ENCODE measurements at places on chromosomes 5 and 9. TPM values are rescaled to one million over a fixed set of nuclear protein-coding genes. Genes with fewer than 3 reads are reported as not detected.

DNA sequence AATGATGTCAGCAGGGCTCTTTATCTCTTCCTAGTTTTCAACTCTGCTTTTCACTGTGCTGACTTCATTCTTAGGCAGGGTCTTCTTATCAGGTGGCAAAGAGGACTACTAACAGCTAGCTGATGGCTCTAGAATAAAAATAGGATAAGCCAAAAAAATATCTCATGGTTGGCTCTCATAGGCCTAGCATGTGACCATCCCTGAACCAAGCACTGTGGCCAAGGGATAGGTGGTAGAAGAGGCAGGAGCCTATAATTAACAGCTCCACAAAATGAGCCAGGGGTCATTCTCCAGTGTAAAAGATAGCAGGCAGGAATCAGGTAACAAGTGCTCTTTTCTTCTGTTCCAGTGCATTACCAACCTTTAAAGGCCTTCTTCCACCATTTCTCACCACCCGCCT is 21.1 kb downstream of the ANKDD1B start:
- H3K27me3 ChIP-seq, result no peaks in the 10 kb centered on the region
- peaks cover 4% of the 10 kb centered on the region for H3K4me1 ChIP-seq
- H3K27ac ChIP-seq, result no peak overlapping the region
- no peak for DNase-seq
- no peaks in the 10 kb centered on the region for H3K36me3 ChIP-seq
- no peak overlapping the region for H3K4me3 ChIP-seq

- no peaks in the 10 kb centered on the region for H3K36me3 ChIP-seq
- H3K4me1 ChIP-seq, result no peaks in the 10 kb centered on the region
- no peaks in the 10 kb centered on the region for H3K27me3 ChIP-seq
- H3K4me3 ChIP-seq, result no peak overlapping the region
- H3K27ac ChIP-seq, result no peak overlapping the region
- no peak for DNase-seq
Measured at GRCh38 chr5:111606194-111606593, 93.9 kb upstream of the STARD4 start.

- H3K4me3 ChIP-seq, result no peak overlapping the region
- peaks cover 4% of the 10 kb centered on the region for H3K4me1 ChIP-seq
- no peak for DNase-seq
Measured at GRCh38 chr5:7186818-7187217, 209.1 kb upstream of the ADCY2 start.

DNA sequence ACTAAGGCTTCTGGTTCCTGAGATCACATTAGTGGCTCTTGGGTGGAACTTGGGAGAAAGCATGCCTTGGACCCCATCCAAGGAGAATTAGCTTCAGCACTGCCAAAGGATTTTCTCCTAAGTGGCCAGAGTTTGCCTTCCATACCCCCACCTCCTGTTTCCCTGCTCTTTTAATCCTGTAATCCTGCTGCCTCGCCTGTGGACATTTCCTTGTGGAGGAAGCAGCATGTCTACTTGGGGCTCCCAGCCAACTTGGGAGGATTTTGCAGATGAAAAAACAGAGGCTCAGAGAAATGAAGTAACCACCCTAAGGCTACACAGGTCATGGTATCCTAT is 1.6 kb downstream of the ARSI start:
- H3K27ac ChIP-seq, result no peak overlapping the region
- peaks cover 21% of the 10 kb centered on the region for H3K4me1 ChIP-seq
- peak overlapping the region; percentile 71 for H3K4me3 ChIP-seq
- H3K27me3 ChIP-seq, result peaks cover 45% of the 10 kb centered on the region
- no peaks in the 10 kb centered on the region for H3K36me3 ChIP-seq

GRCh38 chr5:10935536-10935935 is 174.5 kb upstream of the DAP start:
- H3K27ac ChIP-seq, result no peak overlapping the region
- no peaks in the 10 kb centered on the region for H3K4me1 ChIP-seq
- H3K27me3 ChIP-seq, result no peaks in the 10 kb centered on the region
- DNase-seq, result no peak
- no peaks in the 10 kb centered on the region for H3K36me3 ChIP-seq

GRCh38 chr5:62621280-62621679 is 42.7 kb downstream of the LRRC70 start:
- no peaks in the 10 kb centered on the region for H3K27me3 ChIP-seq
- no peaks in the 10 kb centered on the region for H3K4me1 ChIP-seq
- H3K4me3 ChIP-seq, result no peak overlapping the region

DNA sequence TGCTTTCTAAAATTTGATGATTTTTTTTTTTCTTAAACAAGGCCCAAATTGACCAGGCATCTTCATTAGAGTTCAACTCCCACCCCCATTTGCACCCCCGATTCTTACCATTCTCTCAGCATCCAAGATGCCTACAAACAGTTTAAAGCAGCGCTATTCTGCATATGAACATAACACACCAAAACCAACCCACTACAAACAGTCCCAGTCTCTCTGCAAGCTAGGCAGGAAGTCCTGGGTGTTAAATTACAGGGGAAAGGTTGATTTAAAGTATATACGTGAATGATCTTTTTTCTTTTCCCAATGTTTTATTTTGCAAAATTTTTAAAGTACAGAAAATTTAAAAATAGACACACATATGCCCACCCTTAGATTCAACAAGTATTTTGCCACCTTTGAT is 127.0 kb downstream of the ADAMTS12 start:
- no peak overlapping the region for H3K4me3 ChIP-seq
- H3K36me3 ChIP-seq, result no peaks in the 10 kb centered on the region
- DNase-seq, result no peak
- peaks cover 4% of the 10 kb centered on the region for H3K4me1 ChIP-seq

DNA sequence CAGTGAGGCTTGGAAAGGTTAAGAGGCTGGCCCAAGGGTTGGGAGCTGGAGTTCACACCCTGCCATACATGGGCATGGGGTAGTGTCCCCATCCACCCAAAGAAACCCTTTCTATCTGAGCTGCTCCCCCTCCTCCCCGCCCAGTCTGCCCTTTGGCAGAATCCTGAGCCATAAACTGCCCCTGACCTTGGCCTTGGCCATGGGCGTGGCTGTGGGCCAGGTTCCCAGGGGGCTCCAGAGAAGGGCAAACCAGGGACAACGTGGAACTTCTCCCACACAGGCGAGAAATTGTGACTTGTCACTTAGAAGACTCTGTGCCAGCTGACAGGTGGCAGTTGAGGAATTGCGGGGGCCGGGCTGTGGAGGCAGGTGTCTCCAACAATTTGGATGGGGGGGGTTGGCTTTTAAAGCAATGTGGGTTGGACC is 4.8 kb downstream of the FAM78A start:
- H3K27me3 ChIP-seq, result peaks cover 12% of the 10 kb centered on the region
- no peaks in the 10 kb centered on the region for H3K36me3 ChIP-seq
- no peak overlapping the region for H3K27ac ChIP-seq

DNA sequence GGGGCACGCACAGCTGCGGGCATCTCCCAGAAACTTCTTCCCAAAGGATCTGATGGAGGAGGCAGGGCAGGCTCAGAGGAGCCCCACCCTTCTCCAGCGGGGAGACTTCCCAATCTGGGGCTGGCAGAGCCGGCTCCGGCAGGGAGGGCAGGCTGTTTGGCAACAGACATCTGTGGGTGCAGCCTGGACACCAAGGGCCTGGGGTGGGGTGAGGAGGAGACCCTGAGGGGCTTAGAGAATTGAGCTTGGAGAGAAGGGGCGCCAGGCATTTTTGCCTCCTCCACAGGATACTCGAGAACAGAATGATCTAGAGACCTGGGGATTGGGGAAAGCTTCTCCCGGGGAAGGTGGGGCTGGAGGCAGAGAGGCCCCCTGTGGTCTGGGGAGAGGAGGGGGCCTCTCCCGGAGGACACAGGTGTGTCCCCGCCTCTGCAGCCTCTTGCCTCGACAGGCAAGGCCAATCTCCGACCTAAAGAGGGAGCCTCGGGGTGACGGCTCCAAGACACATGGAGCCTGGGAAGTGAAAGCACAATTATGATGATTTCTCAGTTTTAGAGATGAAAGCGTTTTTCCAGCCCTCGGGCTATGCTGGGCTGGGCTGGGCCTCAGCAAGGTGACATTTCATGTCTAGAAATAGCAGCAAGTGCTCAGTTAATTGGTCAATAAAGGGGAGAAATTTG is 8.4 kb downstream of the LHX3 start:
- no peaks in the 10 kb centered on the region for H3K36me3 ChIP-seq
- no peak overlapping the region for H3K4me3 ChIP-seq
- H3K4me1 ChIP-seq, result no peaks in the 10 kb centered on the region
- DNase-seq, result peak; percentile 64

- no peaks in the 10 kb centered on the region for H3K4me1 ChIP-seq
- H3K36me3 ChIP-seq, result no peaks in the 10 kb centered on the region
- H3K27me3 ChIP-seq, result no peaks in the 10 kb centered on the region
- no peak overlapping the region for H3K4me3 ChIP-seq
- no peak for DNase-seq
- no peak overlapping the region for H3K27ac ChIP-seq
Measured at GRCh38 chr9:97176206-97176605, 131.3 kb upstream of the CCDC180 start.

DNA sequence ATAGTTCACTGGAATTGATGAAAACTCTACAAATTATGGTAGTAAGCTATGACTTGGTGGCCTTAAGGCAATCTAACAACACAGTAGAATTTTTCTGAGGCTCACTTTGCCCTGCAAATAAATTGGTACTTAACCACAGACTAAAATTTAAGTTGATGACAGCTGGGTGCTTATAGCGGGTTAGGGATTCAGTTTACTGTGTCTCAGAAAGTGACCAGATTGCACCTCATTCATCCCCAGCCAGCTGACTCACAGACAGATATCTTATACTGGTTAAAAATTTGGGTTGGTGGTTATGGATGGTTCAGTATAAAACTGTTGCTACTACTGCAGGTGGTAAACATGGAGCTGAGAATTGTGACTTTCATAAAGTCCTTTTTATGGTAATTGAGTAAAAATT is 2.8 kb downstream of the CKS2 start:
- peaks cover 7% of the 10 kb centered on the region for H3K4me1 ChIP-seq
- H3K4me3 ChIP-seq, result peak overlapping the region; percentile 96
- no peaks in the 10 kb centered on the region for H3K27me3 ChIP-seq
- H3K27ac ChIP-seq, result no peak overlapping the region
- DNase-seq, result no peak

DNA sequence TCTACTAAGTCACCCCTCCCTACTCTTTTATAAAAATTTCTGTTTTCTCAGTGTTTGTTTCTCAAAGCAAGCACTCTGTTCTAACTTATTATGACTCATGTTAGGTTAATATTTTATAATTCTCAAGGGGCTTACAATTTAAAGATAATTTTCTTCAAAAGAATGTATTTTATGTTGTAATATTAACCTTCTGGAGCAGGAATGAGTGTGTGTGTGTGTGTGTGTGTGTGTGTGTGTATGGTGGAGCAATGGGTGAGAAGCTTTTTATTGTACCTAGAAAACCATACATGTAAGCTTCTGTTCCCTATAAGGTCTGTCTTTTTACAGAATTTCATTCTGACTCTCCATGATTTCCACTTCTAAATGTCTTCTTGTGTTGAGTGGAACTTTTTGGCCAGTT is 63.0 kb downstream of the PBX3 start:
- H3K4me3 ChIP-seq, result no peak overlapping the region
- no peaks in the 10 kb centered on the region for H3K36me3 ChIP-seq
- H3K27me3 ChIP-seq, result no peaks in the 10 kb centered on the region
- H3K27ac ChIP-seq, result no peak overlapping the region

GRCh38 chr9:136312436-136312835 is 8.5 kb upstream of the CCDC187 start:
- no peak overlapping the region for H3K27ac ChIP-seq
- no peaks in the 10 kb centered on the region for H3K27me3 ChIP-seq
- H3K4me1 ChIP-seq, result no peaks in the 10 kb centered on the region
- no peak overlapping the region for H3K4me3 ChIP-seq

- DNase-seq, result no peak
- no peaks in the 10 kb centered on the region for H3K36me3 ChIP-seq
- H3K4me3 ChIP-seq, result no peak overlapping the region
- H3K4me1 ChIP-seq, result no peaks in the 10 kb centered on the region
- H3K27ac ChIP-seq, result no peak overlapping the region
Measured at GRCh38 chr9:22033012-22033630, 24.0 kb upstream of the CDKN2B start.

- H3K27me3 ChIP-seq, result no peaks in the 10 kb centered on the region
- H3K36me3 ChIP-seq, result no peaks in the 10 kb centered on the region
- H3K4me1 ChIP-seq, result no peaks in the 10 kb centered on the region
Measured at GRCh38 chr9:75642522-75642921, 248.0 kb upstream of the PCSK5 start.

DNA sequence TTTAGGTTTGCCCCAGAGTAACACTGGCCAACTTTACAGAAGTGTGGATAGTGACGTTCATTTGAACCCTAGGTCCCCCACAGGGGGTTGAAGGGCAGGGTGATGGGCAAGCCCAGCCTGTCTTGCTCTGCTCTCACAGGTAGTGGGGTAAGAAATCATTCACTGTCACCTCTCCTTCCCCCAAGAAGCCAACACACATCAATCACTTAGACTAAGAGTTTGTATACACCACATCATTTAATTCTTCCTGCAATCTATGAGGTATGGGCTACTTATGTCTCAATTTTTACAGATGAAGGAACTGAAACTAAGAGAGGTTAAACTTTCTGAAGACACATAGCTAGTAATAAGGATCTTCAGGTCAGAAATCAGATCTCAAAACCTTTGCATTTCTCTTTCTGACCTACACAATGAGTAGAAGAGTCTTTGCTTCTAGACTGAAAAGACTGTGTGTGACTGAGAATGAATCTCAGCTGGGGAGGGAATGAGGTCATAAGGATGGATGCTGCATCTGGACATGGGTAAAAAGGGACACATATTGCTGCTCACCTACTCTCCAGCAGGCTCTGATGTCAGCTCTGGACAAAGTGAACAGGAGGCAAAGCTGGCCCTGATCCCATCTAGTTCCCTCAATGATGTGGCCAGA is 81.0 kb upstream of the EQTN start:
- no peaks in the 10 kb centered on the region for H3K27me3 ChIP-seq
- H3K27ac ChIP-seq, result no peak overlapping the region
- no peak overlapping the region for H3K4me3 ChIP-seq
- peaks cover 6% of the 10 kb centered on the region for H3K4me1 ChIP-seq

DNA sequence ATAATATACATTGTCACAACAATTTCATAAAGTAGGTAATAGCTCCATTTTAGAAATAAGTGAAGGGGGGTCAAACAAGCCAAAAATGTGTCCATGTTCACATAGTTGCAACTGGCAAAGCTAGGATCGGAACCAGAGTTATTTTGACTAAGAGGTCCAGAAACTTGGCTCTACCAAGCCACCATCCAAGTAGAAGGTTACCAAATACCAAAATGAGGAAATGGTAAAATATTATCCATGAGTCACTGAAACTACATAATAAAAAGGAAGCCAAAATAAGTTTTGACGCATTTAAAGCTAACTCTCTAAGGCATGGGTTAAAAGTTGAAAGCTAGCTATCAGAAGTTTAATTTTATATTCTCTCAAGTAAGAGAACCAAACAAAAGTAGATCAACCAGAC is 886.9 kb upstream of the DMAC1 start:
- H3K4me1 ChIP-seq, result no peaks in the 10 kb centered on the region
- H3K36me3 ChIP-seq, result no peaks in the 10 kb centered on the region
- no peak overlapping the region for H3K4me3 ChIP-seq
- H3K27me3 ChIP-seq, result no peaks in the 10 kb centered on the region

Gene GPX8
- 47.9 TPM for total RNA-seq

Gene PCDHGB6
- 8.3 TPM for total RNA-seq

Gene PCDHGA6
- total RNA-seq, result 0.50 TPM

Gene TMEM174
- total RNA-seq, result not detected

Gene PTGS1
- 1.1 TPM for total RNA-seq

Gene HAVCR2
- total RNA-seq, result 0.92 TPM

Gene ARL14EPL
- total RNA-seq, result not detected

Gene SPINK4
- 1.3 TPM for total RNA-seq

Data from endodermal cell (in vitro differentiated cells).